T-cell (primary cell): ENCODE measurements at places on chromosomes 4 and X.

DNA sequence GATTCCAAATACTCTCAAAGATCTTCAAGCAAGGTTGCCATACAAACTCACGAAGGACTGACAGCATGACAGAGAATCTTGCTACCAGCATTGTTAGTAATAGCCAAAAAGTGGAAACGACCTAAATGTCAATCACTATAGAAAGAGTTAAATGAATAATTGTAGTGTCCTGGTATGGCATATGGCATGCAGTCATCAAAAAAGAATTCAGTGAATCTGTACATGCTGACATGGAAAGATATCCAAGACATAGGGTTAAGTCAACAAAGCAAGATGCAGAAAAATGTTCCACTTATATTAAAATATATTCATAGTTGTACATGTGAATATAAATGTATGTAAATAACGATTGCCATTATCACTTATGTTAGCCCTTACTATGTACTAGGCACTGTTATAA, 37.6 kb downstream of the SRPX2 start:
- no peak for DNase-seq

- no peak for DNase-seq
Measured at GRCh38 chrX:48896611-48897011, 957 bp downstream of the TIMM17B start.

GRCh38 chr4:125735102-125735501, 420.3 kb downstream of the FAT4 start:
- DNase-seq: no peak

GRCh38 chr4:155403886-155404285, 27.1 kb upstream of the MAP9 start:
- DNase-seq: no peak
